ENCODE measurements at places on chromosomes 16 and 17. TPM values are rescaled to one million over a fixed set of nuclear protein-coding genes. Genes with fewer than 3 reads are reported as not detected.

- DNase-seq, result peak; percentile 87
- no peaks in the 10 kb centered on the region for H3K36me3 ChIP-seq
- peak overlapping the region; percentile 81 for H3K4me3 ChIP-seq
- peaks cover 21% of the 10 kb centered on the region for H3K4me1 ChIP-seq
- peak overlapping the region; percentile 85 for H3K27ac ChIP-seq
- no peaks in the 10 kb centered on the region for H3K27me3 ChIP-seq
These were observed 805 bp upstream of the ORAI3 start for GRCh38 chr16:30947859-30948666.

ZNHIT3 gene
- 29.0 TPM for total RNA-seq

GRCh38 chr16:48526058-48526957 lies 83.7 kb downstream of the N4BP1 start:
- no peaks in the 10 kb centered on the region for H3K36me3 ChIP-seq
- H3K4me3 ChIP-seq, result no peak overlapping the region
- no peaks in the 10 kb centered on the region for H3K4me1 ChIP-seq
- DNase-seq, result peak; percentile 43
- no peak overlapping the region for H3K27ac ChIP-seq

HEXD gene
- total RNA-seq, result 49.1 TPM

DNA sequence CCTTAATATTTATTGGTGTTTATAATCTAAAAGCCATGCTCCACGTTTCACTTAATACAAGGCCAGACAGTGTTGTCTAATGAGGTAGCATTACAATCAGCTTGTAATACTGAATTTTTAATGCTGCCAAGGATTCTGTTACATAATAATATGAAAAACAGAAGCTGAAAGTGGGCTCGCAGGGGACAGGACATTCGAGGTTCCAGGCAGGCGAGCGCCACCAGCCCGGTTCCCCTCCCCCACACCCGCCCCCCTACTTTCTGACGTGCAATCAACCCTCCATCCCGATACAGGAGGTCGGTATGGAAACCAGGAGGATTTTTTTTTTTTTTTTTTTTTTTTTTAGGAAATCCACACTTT lies 6.2 kb upstream of the ZFHX3 start:
- no peaks in the 10 kb centered on the region for H3K36me3 ChIP-seq
- no peaks in the 10 kb centered on the region for H3K27me3 ChIP-seq
- H3K4me3 ChIP-seq, result no peak overlapping the region
- H3K27ac ChIP-seq, result peak overlapping the region; percentile 70
- H3K4me1 ChIP-seq, result peaks cover 48% of the 10 kb centered on the region

DNA sequence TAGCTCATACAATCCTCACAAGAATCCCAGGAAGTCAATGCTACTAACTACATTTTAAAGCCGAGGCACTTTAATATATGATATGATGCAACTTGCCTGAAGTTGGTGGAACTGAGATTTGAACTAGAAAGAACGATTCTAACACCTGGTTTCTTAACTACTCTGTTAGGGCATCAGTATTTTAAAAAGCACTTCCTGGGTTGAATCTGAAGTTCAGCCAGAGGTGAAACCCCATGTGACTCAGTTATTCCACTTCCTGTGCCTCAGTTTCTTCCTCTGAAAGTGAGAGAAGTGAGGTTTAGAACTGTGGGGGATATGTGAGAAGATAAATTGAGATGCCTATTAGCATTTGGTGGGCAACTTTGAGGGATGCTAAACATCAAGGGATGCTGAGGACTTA lies 129.4 kb upstream of the ANKFN1 start:
- no peak for DNase-seq
- H3K4me3 ChIP-seq, result no peak overlapping the region
- H3K4me1 ChIP-seq, result no peaks in the 10 kb centered on the region
- no peaks in the 10 kb centered on the region for H3K27me3 ChIP-seq
- H3K27ac ChIP-seq, result no peak overlapping the region
- no peaks in the 10 kb centered on the region for H3K36me3 ChIP-seq

Data from upper lobe of right lung (tissue), 1 donor.